Posterior vena cava (tissue), 2 donors: ENCODE measurements at places on chromosomes 11 and 22. TPM values are rescaled to one million over a fixed set of nuclear protein-coding genes. Genes with fewer than 3 reads are reported as not detected.
A peak's percentile ranks its signal among the peaks of the same experiment; 100 is the strongest.

GRCh38 chr11:75780888-75781287 is 12.3 kb downstream of the DGAT2 start:
- peak; percentile 46 for DNase-seq

DNA sequence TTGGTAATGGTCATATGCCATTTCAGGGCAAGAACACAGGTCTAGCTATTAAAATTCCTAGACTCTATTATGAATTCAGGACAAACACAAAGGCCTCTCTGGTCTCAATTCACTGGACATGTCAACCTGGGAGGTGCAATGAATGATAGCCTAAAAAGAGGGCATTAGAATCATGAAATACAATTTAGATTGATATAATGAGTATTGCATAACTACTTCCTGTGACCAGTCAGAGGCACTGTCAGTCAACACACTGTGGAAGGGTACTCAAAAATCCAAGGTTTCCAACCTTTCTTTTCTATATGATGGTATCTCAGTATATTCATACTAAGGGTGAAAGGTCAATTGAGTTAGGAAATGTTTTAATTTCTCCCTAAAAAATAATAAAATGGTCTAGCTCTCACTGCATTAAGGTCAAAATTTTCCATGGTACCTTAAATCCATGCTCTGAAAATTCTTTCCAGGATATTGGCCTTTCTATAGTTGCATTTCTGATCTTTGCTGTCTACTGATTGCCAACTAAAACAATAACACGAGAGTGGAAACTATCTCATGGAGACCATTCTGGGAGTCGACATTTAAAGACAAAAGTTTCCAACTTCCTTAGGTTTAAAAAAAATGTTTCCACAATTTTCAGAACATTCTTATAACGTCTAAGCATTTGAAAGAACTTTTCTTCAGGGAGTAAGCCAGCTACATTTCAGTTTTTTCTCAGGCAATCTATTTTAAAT is 81.7 kb upstream of the APOA1 start:
- no peak for DNase-seq

GRCh38 chr11:33657757-33658156 is 42.9 kb downstream of the C11orf91 start:
- no peak for DNase-seq

The PPP1R14B gene
- total RNA-seq = 102 TPM

The CNIH2 gene
- total RNA-seq = not detected

GRCh38 chr11:37409124-37409523 is 811.1 kb upstream of the RAG2 start:
- no peak for DNase-seq
